NCI-H1436 (cell line): ENCODE measurements at places on chromosomes 1 and 21.

GRCh38 chr1:224683936-224684335 lies 67.8 kb downstream of the CNIH3 start:
- DNase-seq, result peak; percentile 28

- no peak for DNase-seq
Measured at GRCh38 chr1:230399321-230400006, 26.7 kb downstream of the PGBD5 start.

- no peak for DNase-seq
Measured at GRCh38 chr1:51555866-51556619, 37.0 kb upstream of the EPS15 start.

DNA sequence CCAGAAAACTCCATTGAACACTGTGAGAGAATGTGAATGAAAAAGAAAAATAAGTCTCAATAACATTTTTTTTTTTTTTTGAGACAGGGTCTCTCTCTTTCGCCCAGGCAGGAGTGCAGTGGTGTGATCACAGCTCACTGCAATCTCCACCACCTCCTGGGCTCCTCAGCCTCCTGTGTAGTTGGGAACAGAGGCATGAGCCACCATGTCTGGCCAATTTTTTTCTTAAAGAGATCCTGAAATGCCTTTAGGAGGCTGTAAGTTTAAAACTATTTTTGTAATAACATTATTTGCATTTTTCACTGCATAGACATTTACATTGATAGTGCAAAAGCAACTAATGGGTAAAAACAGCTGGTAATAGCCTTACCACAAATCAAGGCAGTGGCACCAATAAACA lies 35.3 kb downstream of the GDAP2 start:
- DNase-seq, result no peak

DNA sequence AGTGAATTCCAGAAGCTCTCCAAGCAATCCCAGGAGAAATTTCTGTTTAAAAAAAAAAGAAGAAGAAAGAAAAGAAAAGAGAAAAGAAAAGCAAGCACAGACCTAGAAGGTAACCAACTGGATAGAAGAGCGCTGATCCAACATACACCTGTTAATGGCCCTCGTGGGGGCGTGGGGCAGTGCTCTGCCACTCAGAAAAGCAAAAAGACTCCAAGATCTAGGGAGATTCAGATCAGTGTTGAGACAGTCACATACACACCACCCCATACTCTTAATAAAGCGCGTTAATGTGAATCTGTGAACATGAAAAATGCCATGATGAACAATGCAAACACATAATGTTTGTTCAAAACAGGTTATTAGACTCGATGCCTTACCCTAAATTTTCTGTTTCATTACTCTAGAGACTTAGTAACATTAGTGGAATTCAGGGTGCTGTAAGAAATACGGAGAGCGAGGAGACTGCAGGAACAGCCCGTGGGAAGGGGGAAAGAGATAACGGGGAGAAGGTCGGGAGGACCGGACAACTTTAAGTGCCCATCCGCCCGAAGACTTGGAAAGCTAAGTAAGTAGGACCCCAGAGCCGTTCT lies 406 bp downstream of the NME7 start:
- DNase-seq, result no peak

DNA sequence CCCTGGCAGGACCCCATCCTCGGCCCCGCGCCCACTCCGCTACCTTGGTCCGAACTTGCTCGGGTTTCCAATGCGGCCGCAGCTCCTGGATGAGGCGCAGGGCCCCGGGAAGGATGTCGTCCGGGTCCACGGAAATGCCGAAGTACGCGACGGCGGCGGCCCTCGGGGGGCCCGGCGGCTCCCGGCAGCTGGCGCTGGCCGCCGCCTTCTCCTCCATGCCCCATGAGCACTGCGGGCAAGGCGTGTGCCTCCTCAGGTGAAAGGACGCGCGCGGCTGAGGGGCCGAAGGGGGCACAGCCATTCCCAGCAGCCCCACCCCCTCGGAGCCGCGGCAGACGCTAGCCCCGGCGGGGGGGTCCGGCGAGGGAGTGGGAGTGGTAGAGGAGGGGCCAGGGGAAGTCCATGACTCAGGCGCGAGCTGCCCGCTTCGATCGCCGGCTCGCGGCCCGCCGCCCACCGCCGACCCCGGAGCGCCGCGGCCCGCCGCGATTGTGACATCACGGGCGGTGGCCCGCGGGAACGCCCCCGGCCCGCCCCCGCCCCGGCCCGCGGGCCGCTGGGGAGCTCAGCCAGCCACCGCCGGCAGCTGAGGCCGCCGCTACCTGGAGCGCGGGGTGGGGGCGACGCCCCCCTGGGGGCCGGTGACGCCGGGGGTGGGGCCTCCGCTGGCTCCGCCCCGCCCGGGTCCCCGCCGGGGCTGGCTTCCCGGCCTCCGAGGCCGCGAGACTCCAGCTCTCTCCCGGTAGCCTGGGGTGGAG lies at the start of gene ETNK2:
Gene ETNK2, minus strand, starts transcription at position 493 of the 758 bp plus-strand sequence. Its CDS starts 192 bp downstream, at position 301.
- peak; percentile 77 for DNase-seq

DNA sequence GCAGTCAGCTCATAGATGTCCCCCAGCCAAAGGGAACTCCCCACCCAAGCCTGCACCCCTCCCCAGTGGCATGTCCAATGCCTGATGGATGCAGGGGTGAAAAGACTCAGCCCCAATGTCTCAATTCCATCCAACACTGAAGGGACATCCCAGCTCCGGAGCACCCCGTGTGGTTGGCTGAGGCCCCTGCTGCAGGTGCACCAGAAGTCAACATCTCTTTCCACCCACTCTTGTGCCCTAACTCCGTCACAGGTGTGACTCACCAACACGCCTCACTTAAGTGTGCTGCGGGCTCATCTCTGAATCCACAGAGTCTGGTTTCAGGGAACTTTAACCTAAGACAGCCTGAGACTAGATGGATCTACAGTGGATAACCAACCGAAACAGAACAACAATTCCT lies 40.9 kb upstream of the ZBTB18 start:
- DNase-seq, result no peak

GRCh38 chr21:38645282-38645681 lies 147.0 kb upstream of the ERG start:
- no peak for DNase-seq
